ENCODE measurements at places on chromosomes 7 and 10.
A peak's percentile ranks its signal among the peaks of the same experiment; 100 is the strongest.

GRCh38 chr7:85711894-85712293 is 525.0 kb upstream of the SEMA3D start:
- H3K27me3 ChIP-seq: no peaks in the 10 kb centered on the region
- H3K27ac ChIP-seq: no peak overlapping the region
- no peaks in the 10 kb centered on the region for H3K4me1 ChIP-seq
- no peak overlapping the region for H3K4me3 ChIP-seq
- no peaks in the 10 kb centered on the region for H3K36me3 ChIP-seq

DNA sequence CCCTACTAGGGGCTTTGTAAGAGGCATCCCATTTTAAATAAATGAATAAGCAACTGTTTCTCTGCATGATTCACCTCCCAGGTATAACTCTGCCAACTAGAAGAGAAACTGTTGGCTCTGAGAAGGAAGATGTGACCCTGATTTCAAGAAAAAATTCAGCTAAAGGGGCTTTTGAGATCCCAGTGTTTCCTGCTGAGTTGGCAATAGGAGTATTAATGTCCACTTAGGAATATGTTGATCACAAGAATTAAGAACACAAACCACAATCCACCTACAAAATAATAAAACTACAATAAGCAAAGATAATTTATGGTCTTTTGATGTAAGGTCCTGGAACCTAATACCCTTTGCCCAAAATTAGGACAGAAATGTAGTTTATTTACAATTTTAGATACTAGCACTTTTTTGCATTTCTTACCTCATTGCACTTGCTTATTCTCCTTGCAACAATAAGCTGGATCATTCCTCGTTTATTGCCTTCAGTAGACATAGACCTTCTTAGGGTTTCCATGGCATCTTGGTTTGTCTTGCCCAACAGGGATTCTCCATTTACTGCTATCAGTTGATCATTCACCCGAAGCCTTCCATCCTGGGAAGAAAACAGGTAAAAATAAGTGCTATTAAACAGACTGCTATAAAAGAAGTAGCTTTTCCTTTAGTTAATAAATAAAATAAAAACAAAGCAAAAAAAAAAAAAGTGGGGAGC is 456.2 kb downstream of the PARD3 start:
- no peaks in the 10 kb centered on the region for H3K27me3 ChIP-seq
- no peak overlapping the region for H3K27ac ChIP-seq
- no peak for DNase-seq
- no peaks in the 10 kb centered on the region for H3K36me3 ChIP-seq

DNA sequence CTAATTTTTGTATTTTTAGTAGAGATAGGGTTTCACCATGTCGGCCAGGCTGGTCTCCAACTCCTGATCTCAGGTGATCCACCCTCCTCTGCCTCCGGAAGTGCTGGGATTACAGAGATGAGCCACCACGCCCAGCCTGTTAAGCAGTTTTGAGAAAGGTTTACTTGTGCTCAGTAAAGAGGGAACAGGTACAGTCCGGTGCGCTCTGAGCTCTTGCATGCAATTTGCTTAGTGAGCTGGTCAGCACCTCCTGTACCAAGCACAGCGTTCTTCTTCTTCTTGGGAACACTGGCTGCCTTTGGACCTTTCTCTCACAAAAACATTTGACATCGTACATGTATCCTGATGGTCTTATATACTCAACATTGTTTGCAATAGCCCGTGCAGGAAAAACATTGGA is 118.3 kb downstream of the AKR1D1 start:
- peak overlapping the region; percentile 62 for H3K27ac ChIP-seq
- H3K4me3 ChIP-seq: no peak overlapping the region
- peak; percentile 68 for DNase-seq
- H3K4me1 ChIP-seq: no peaks in the 10 kb centered on the region

DNA sequence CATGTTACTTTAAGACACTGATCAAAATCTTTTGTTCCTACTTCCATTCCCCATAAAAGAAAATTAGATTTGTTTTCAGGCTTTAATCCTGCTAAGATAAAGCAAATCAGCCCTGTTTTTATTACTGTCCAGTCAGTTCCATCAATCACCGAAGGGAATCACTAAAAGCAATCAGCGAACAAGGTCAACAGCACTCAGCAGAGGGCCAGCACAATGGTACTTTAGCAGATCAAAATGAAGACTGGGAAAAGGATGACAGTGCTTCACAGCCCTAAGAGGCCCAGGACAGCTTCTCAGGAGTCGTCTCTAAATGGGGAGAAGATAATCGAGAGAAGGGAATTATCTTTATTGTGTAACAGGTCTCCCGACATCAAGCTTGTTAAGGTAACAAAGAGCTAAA is 32.7 kb downstream of the SEM1 start:
- H3K27ac ChIP-seq: no peak overlapping the region
- H3K27me3 ChIP-seq: no peaks in the 10 kb centered on the region
- no peak for DNase-seq
